Putamen (tissue), 1 donor: ENCODE measurements at places on chromosomes 1 and 21.

- DNase-seq = no peak
Measured at GRCh38 chr1:230076121-230076520, 9.1 kb downstream of the GALNT2 start.

DNA sequence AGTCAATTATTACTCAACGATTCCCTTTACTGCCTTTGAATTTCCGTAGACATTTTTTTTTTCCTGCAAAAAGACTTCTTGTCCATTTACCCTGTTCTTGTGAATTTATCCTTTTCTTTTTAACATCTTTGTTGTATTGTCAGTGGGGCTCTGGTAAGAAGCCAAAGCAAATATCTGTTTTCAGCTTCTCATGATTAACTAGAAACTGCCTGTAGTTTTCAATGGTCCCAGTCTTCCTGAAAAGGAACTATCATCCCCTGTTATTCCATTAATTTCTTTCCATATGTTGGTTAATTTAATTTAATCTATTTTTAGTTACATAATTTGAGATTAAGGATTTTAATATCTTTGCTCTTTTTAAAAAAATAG lies 28.0 kb downstream of the SH3BGR start:
- no peak for DNase-seq

DNA sequence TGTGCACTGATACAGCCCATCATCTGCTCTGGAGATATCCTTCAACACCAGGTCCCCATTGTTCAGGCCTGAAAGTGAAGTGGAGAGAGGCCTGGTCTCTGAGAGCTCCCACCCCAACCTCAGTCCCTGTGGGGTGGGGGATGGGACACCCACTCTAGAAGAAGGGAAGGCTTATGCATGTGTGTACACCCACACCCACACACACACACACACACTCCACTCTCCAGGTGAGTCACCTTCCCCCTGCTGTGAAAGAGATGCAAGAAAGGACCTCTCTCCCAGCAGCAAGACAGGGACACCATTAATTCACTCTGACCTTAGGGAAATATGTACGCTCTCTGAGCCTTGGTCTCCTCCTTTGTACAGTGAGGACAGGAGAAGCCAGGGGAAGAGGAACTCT lies 5.9 kb downstream of the VSIG8 start:
- no peak for DNase-seq

DNA sequence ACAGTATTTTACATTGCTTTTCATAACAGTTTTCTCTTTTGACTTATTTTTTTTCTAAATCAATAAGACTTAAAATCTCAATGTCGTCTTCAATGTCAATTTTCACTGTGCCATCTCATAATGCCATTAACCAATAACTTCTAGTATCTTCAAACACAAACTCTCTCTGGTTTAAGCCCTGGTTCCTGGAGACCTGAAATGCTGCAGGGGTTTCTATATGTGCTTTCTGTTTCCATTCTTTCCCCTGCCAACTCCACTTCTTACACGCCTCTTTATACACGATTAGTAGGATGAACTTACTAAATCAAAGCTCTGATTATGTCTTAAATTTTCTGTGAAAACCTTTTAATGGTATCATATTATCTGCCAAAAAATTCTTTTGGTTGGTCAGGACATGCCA lies 191.4 kb downstream of the AMY1C start:
- DNase-seq = no peak

- no peak for DNase-seq
Measured at GRCh38 chr1:195434566-195435203, 1173.6 kb downstream of the KCNT2 start.

GRCh38 chr1:40896482-40896881 lies 34.3 kb upstream of the CITED4 start:
- no peak for DNase-seq

- peak; percentile 50 for DNase-seq
Measured at GRCh38 chr1:110203021-110203661, 7.0 kb upstream of the KCNC4 start.

DNA sequence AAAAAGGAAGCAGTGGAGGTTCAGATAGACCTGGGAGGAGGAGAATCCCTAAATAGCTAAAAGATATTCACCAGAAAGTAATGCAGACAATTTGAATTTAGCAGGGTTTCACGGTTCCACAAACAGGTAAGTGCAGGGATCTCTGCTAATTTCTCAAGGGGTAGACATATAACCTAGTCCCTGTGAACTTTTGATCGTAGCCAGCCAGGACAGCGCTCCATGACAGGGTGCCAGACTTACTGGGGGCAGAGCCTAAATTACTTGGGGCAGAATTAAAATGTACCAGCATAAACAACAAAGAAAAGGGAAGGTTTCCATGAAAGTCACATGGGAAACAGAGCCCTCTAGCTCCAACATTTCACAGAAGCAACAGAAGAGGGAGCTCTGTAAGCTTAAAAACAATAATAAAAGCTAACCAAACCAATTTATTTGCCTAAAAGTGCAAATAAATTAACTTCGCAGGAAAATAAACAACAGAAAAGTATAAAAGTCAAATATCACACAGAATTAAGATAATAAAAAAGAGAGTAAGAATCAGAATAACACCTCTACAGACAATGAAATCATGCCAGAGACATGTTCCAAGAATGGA lies 198.3 kb downstream of the DUSP10 start:
- peak; percentile 36 for DNase-seq
